HCT116 (cell line): ENCODE measurements at places on chromosomes 5 and 9.

GRCh38 chr5:4108690-4109089 is 513.1 kb downstream of the IRX1 start:
- H3K4me3 ChIP-seq, result no peak overlapping the region
- no peak for DNase-seq
- no peaks in the 10 kb centered on the region for H3K4me1 ChIP-seq
- no peaks in the 10 kb centered on the region for H3K36me3 ChIP-seq

DNA sequence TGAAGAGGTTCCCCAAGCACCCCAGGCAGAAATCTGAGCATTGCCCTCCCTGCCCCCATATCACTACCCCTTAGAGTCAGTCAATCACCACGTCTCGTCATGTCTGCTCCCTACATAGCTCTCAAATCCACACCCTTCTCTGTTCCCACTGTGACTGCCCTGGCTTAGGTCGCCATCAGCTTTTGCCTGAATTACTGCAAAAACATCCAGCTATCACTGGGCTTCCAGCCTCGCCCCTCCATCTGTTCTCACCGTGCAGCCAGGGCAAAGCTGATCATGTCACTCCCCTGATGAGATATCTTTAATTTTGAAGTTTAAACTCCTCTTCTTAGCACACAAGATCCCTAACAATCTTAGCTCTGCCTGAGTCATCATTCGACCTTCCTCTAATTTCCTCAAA is 89.6 kb upstream of the TBC1D2 start:
- no peak for DNase-seq
- H3K27ac ChIP-seq, result no peak overlapping the region
- peaks cover 25% of the 10 kb centered on the region; the same call in 1 of the 2 replicates for H3K27me3 ChIP-seq

DNA sequence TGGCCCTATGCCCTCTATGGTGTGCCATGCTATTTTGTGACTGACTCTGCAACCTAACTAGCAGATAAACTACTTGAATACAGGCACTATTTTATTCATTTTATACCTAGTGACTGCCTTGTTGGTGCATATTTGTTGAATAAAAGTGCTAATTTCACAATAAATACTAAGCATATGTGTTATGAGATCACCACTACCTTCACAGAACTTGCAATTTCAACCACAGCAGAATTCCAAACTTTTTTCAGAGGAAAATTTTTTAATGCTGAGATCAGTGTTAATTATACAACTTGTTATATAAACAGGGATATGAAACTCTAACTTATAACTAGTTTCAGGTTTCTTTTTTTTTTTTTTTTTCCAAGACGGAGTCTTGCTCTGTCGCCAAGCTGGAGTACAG is 94.8 kb downstream of the NR3C1 start:
- H3K4me1 ChIP-seq, result no peaks in the 10 kb centered on the region
- no peak overlapping the region for H3K4me3 ChIP-seq
- no peaks in the 10 kb centered on the region for H3K27me3 ChIP-seq
- no peaks in the 10 kb centered on the region for H3K36me3 ChIP-seq
- H3K27ac ChIP-seq, result no peak overlapping the region
- no peak for DNase-seq

DNA sequence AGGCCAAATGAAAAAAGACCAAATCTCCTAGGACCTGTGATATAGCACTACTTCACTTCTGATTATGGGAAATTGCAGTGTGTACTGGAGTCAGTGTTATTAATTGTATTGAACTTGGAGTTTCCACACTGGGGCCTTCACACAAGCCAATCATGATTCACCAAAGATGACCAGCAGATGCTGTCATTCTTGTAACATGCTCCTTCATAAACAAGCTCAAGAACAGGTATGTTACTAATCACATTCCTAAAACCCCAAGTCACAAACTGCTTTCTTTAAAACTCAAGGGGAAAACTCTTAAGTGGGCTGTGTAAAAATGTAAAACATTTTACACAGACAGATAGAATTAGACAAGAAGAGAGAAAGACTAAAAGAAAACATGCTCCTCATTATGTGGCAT is 5.6 kb downstream of the KLHL3 start:
- no peaks in the 10 kb centered on the region for H3K36me3 ChIP-seq
- no peak for DNase-seq

DNA sequence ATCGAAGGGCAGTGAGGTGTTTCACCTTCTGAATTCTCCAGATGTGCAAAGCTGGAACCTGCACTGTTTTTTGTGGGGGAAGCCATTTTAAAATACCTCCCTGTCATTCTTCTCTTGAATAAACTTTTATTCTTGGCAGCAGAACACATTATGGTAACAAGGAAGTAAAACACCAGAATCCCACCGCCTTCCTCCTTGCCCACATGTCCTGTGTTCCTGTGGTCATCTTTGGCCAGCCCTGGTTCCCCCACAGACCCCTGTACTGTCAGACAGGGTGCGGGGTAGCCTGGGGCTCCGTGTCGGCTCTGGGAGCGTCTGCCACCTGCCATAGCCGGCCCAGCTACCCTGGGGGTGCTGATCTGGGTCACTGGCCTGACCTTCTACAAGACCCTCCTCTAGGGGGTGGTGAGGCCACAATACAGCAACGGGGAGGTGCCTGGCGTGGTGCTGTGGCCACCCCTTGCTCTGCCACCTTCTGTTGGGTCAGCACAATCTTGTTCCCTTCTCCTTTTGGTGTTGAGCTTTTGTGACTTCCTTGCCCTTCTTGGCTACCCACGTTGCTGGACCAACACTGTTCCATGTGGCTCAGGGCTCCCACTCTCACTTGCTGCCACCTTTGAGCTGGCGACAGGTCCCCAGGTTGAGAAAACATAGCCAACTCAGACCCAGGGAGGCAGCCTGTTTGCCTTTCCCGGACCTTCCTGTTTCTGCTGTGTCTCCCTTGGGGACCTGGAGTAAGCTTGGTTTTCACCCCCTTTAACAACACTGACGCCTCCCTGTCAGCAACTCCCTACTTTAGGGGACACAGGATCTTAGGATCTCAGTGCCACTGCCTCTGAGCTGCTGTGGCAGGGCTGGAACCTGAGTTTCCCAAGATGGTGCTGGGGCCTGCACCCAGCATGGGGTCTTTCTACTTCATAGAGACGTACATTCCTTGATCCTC is 4.8 kb downstream of the WNK2 start:
- H3K4me3 ChIP-seq, result no peak overlapping the region
- peaks cover 6% of the 10 kb centered on the region for H3K4me1 ChIP-seq
- no peaks in the 10 kb centered on the region for H3K36me3 ChIP-seq
